Naive thymus-derived CD4-positive, alpha-beta T cell (primary cell): ENCODE measurements at places on chromosomes 7 and 10. TPM values are rescaled to one million over a fixed set of nuclear protein-coding genes. Genes with fewer than 3 reads are reported as not detected.

GRCh38 chr7:128206747-128207500, 34.2 kb upstream of the LEP start:
- no peak for DNase-seq

HERC4 gene
- total RNA-seq = 67.0 and 71.6 TPM in 2 replicates

DNA sequence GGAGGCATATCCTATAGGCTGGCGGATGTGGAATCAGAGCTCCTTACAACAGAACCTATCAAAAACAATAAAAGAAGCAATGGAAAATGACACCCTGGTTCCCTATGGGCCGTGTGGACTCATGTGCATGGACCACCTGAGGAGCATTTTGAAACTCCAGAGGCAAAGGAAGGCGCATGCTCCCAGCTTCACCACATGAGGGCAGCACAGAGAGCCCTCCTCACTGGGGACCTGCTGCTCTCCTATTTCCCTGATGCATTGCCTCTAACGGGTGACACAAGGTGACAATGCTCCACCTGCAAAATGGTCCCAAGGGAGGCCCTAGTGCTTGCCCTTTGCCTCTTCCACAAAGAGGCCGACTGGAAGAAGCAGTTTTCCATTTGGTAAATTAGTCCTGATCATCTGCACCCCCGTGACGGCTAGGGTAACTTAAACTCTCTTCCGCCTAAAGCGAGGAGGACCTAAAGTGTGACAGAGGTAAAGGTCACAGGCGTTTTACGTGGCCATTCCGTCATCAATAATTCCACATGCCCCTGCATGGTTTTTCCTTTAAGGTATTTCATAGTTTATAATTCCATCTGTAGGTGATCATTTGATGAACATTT, 67.7 kb downstream of the GPAM start:
- peak; percentile 14 for DNase-seq

GATA3 gene
- total RNA-seq = 31.2 TPM

DNA sequence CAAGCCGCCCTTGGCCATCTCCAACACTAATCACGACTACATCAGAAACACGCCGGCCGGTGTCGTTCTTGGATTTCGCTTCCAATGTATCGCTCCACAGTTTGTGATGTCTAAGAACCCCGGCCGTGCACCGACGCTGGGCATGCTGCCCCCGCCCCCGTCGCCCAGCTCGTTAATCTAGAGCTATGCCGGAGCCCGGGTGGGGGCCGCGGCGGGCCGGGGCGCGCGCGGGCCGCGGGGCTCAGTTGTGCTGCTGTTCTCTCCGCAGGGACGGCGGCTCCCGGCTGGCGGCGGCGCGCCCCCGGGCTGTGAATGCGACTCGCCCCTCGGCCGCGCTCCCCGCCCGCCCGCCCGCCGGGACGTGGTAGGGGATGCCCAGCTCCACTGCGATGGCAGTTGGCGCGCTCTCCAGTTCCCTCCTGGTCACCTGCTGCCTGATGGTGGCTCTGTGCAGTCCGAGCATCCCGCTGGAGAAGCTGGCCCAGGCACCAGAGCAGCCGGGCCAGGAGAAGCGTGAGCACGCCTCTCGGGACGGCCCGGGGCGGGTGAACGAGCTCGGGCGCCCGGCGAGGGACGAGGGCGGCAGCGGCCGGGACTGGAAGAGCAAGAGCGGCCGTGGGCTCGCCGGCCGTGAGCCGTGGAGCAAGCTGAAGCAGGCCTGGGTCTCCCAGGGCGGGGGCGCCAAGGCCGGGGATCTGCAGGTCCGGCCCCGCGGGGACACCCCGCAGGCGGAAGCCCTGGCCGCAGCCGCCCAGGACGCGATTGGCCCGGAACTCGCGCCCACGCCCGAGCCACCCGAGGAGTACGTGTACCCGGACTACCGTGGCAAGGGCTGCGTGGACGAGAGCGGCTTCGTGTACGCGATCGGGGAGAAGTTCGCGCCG, 1.9 kb downstream of the VWC2 start:
- DNase-seq = no peak

DNA sequence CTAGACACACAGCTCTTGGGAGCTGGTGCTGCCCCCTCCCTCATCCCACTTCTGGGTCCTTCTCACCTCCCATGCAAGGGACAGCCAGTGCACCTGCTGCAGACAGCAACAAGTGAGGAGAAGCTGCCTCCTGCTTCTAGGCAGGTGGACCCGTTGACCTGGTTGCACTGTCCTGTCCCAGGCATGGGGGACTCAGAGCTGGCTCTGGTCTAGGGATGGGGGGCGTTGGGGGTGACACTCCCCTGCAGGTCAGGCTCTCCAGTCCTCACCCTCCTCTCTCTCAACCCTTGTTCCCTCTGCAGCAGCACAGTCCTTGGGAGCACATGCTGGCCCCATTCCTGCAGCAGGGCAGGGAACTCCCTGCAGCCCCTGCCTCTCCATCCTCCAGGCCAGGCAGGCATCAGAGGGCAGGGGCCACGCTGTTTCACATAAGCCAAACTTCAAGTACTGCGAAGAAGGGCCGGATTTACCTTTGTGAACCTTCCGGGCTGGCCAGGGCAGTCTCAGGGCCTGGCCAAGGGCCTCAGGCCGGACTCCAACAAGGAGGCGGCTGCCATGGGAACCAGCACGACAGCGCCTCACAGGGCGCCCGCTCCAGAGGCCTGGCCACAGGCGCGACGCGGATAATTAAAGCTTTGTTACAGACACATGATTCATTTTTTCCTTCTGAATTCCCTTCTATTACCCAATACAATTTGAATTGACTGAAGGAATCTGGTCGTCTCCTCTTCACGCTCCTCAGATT, 48.5 kb downstream of the RASGEF1A start:
- no peak for DNase-seq
